LoVo (cell line): ENCODE measurements at places on chromosomes 3 and 15.

DNA sequence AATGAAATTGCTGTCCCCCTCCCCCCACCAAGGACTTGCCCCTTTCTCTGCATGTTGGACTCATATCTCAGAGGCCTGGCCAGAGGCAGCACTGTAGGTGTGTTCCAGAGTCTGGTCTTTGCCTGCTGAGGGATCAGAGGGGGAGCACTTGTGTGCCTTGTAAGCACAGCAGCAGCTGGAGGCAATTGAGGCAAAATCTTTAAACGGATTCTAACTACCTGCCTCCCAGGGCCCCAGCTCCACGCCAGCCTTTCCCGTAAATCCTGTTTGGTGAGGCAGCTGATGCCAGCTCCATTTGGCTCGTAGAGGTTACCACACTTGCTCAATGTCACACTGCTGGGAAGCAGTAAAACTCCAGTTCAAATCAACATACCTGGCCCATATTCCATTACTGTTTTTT is 2.3 kb upstream of the IDH2 start:
- DNase-seq: no peak

GRCh38 chr3:5260992-5261501 is 73.5 kb downstream of the EDEM1 start:
- no peak for DNase-seq

DNA sequence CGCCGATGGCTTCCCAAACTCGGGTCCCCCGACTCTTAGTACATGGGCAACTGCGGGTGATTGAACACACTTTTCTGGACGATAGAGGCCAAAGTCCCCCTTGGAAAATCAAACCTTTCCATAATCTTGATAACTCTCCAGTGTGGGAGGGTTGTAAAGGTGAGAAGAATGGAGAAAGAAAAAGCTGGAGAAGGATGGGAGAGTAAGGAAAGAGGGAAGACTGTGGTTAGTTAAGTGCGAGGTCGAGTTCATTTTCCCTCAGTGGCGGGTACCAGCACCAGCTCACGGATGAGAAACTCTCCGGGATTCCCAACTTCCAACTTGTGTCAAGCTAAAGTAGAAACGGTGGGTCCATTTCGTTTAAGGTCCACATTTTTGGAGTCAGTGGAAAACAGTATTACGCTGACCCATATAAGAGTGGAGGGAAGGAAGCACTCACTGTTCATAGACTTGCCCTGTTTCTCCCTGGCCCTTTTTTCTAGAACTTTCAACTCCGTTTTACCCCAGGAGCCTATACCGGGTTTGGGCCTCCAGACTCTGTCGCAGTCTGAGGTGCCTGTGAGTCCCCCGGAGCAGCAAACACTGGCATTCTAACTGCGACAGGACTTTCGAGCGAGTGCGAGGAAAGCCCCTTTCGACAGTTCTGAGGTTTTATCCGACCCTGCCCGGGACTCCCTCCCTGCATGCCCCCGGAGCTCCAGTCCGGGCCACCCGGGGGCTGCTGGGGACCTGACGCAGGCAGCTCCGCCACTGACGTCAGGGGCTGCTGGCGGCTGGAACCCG is 14.8 kb downstream of the ZIC1 start:
- DNase-seq: no peak

- DNase-seq: no peak
These were observed 379.0 kb upstream of the TPRG1 start for GRCh38 chr3:188792793-188793192.

GRCh38 chr3:149657321-149657925 is 402 bp downstream of the WWTR1 start:
- DNase-seq: no peak

- no peak for DNase-seq
These were observed 366.7 kb downstream of the PTPRG start for GRCh38 chr3:61928039-61928438.

DNA sequence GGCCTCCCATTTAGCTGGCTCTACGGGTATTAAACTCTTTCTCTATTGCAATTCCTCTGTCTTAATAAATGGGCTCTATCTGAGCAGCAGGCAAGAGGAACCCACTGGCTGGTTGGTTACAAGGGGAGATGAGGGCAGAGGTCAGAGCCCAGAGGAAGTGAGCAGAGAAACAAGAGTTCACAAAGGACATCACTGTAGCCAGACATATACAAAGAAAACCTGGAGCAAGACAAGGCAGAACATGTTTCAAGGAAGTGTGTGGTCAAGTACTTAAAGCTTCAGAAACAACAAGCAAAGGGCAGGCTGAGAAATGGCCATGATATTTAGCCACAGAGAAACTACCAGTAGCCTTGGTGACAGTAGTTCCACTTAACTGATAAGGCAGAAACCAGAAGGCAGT is 24.3 kb downstream of the SUSD5 start:
- no peak for DNase-seq

DNA sequence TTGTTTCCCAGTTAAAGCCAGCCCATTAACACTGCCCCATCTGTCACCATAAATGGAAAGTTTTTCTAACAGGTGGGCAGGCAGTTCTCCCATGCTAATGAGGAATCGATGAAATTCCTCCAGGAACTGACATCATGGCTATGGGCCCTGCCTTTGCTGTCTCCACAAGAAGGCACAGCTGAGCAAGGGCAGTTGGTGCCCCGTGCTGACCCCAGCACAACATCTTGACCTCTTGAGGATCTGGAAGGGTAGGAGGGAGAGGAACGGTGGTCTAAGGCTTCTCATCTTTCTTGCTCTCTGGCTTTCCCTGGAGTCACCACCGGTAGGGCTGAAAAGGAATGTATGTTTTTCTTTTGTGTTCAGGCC is 46.7 kb downstream of the CHCHD6 start:
- DNase-seq: no peak

- DNase-seq: no peak
These were observed 130.6 kb downstream of the STAG1 start for GRCh38 chr3:136621628-136622027.

GRCh38 chr3:13637311-13637891 is 88.5 kb downstream of the FBLN2 start:
- DNase-seq: no peak
